Fibroblast of mammary gland (primary cell): ENCODE measurements at places on chromosomes 12 and 14.

DNA sequence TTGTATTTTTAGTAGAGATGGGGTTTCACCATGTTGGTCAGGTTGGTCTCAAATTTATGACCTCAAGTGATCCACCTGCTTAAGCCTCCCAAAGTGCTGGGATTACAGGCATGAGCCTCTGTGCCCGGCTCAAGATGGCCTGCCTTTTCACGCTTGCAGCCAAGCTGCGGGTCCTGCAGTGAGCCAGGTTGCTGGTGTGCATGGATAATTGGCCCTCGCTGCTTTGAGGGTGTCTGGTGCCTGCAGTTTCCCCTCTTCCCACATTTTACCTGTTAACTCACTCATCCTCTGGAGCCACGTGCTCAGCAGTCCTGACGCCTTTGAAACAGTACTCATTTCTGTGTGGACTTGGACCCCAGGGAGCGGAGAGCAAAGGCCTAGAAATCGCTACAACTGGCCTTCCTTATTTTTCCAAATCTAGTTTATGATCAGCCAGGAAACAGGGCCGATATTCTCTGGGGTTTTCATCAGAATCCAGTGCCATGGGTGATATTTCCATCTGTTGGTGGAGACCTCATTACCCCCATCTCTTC lies 42.2 kb downstream of the TPCN1 start:
- DNase-seq: no peak

DNA sequence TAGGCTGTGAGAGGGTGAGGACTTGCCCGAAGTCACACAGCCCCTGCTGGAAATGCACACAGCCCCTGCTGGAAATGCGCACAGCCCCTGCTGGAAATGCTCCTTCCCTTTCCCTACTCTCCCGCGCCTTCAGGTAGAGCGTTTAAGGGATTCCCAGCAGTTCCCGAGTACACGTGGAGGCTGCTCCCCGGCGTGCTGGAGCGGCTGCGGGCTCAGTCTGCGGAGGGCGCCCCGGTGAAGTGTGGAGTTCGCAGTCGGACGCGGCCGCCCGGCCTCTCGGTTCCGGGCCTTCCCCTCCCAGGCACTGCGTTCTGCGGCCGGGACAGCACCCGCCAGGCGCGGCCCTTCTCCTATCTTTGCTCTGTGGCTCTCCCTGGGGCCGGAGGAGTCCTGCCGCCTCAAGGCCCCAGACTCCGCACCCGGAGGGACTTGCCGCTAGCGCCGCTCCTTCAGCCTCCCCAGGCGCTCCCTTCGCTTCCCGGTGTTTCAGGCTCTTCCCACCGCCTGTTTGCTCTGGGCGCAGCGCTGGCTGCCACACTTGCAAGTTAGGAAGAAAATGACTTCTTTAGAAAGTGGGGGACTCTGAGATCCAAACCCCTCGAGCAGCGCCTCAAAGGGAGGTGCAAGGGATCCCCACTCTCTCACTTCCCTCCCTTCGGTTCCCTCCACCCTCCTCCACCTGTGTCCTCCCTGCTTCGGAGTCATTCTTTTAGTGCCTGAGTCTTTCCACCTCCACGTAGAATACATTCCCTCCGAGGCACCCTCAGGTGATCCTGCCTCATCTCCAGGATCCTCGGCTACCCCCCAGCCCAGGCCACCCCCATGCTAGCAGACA lies 8.3 kb upstream of the TBX5 start:
- DNase-seq: no peak

- no peak for DNase-seq
These were observed 387.5 kb downstream of the EGLN3 start for GRCh38 chr14:33563191-33563900.

- no peak for DNase-seq
These were observed 1822.4 kb upstream of the SEL1L start for GRCh38 chr14:83356080-83356479.

- DNase-seq: no peak
These were observed 48.6 kb downstream of the ATXN7L3B start for GRCh38 chr12:74586251-74586650.

DNA sequence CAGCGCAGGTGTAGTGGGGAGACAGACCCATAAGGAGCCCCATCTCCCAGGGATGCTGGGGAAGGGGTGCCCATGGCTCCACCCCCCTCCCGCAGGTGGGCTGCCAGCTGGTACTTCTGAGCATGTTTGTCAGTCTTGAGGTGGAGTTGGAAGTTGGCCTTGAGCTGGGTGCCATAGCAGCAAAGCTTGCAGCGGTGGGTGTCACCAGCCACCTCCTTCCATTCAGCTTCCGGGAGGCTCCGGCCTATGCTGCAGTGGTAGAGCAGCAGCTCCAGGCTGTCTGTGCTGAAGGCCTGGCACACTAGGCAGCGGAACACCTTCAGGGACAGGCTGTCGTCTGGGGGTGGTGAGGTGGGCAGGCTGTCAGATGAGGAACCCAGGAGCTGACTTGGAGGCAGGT lies 18.9 kb downstream of the ZFHX2 start:
- DNase-seq: no peak

DNA sequence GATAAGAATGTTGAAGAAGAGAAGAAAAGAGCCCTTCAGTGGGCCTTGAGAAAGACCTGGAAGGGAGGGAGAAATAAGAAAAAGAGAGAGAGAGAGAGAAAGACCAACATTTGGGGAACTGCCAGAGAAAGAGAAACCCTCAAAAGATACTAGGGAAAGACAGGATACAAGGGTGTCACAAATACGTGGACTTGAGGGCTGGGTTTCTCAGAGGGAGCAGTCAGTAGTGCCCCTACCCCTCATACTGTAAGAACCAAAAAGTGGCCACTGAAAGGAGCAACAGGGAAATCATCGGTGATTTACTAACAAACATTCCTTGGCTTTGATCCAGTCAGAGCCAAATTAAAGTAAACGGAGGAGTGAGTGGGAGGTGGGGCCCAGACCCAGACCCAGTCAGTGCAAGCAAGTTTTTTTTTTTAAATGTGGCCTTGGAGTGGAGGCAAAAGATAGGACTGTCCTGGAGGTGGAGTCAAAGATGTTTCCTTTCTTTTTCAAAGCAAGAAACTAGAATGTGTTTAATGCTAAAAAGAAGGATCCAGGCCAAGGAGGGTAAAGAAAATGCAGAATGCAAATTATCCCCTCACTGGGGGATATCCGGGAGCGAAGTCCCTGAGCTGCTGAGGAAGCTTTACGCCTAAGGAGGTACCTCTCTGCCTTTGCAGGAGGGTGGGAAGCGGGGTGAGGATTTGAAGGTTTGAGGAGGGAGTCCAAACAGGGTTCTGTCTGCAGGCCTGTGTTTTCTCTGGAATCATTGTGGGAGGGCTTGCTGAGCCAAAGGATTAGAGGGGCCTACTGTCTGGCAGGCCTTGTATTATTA lies 143.5 kb upstream of the AMIGO2 start:
- no peak for DNase-seq

- peak; percentile 15 for DNase-seq
These were observed 9.9 kb downstream of the GPHB5 start for GRCh38 chr14:63308723-63309317.
